ENCODE measurements at places on chromosomes 13 and 19. TPM values are rescaled to one million over a fixed set of nuclear protein-coding genes. Genes with fewer than 3 reads are reported as not detected.

GRCh38 chr19:422213-422916 lies 13.4 kb upstream of the C2CD4C start:
- DNase-seq = no peak

DNA sequence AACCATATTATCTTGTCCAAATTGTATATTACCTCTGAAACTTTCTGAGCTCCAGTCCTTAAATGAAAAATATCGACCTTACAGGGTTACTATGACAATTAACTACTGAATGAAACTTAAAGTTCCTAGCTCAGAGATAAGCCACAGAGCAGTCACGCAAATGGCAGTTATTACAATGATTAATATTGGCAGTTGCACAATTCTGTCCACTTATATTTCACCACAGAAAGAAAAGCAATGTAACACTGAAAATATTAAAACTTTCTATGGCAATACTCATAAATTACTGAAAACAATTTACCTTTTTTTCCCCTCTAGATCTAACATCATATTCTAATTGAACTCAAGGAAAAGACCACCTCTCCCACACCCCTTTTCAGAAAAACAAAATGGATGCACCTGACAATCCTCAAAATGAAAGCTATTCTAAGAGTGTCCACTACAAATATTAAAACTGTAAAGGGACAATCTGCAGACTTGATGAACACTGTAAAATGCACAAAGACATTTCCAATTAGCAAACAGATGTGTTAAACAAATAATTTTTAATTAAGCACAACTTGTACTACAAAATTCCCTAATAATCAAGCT lies 14.6 kb downstream of the LNX2 start:
- DNase-seq = peak; percentile 16

DNA sequence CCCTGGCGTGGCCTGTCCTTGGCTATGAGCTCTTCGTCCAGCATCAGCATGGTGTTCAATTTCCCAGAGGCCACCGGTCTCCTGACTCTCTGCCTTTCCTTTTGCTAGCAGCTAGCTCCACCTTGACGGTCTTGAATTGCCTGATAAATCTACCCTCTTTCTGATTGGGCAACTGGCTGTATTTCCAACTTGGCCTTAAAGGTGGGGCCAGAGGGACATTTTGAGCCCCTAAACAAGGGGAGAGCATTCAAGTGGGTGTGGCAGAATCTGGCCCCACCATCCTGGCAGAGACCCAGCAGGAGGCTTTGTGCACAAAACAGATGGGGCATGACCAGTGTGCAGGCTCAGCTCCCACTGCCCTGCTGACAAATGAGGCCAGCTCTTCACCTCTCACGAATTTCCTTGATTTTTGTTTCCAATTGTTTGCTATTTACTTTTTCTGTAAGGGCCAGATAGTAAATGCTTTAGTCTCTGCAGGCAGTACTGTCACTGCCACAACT lies 148.9 kb upstream of the VSTM2B start:
- no peak for DNase-seq

The RNF113B gene
- not detected for total RNA-seq

GRCh38 chr19:6718741-6719539 lies 1.5 kb downstream of the C3 start:
- DNase-seq = no peak

The SMIM44 gene
- total RNA-seq = not detected

The RAB3A gene
- total RNA-seq = 0.52 TPM

- DNase-seq = no peak
Measured at GRCh38 chr19:11198175-11198534, 810 bp upstream of the KANK2 start.

The LRRC4B gene
- total RNA-seq = 10.5 TPM

DNA sequence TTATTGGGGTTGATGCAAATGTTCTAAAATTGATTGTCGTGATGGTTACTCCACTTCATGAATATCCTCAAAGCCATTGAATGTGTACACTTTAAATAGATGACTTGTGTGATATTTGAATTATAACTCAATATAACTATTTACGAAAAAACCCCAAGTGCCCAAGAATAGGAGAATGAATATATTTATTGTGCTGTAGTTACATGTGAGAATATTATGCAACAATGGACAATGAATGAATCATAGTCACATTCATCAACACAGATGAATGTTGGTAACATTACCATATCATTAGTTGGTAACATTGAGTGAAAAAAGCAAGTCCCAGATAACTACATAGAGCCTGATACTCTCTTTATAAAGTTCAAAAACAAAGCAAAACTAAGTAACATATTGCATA lies 127.8 kb upstream of the UBL3 start:
- no peak for DNase-seq

The ZNF729 gene
- total RNA-seq = not detected

The PCSK4 gene
- 10.9 TPM for total RNA-seq

DNA sequence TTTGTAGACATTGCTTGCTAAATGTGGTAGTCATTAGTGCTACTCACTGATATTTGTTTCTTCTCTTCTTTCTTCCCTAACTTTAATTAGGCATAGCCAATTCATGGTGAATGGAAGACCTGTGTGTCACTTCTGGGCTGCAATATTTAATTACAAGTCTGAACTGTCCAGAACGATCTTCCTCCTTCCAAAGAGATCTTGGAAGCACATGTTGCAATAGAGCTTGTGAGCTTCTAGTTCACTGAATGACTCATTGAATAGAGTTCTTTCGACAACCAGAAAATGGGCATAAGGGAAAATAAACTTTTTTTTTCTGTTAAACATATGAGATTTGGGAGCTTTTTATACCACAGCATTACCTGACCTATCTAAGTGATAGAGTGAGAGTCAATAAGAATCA lies 1264.6 kb downstream of the PCDH9 start:
- DNase-seq = no peak

The ZNF587 gene
- total RNA-seq = 20.1 TPM

DNA sequence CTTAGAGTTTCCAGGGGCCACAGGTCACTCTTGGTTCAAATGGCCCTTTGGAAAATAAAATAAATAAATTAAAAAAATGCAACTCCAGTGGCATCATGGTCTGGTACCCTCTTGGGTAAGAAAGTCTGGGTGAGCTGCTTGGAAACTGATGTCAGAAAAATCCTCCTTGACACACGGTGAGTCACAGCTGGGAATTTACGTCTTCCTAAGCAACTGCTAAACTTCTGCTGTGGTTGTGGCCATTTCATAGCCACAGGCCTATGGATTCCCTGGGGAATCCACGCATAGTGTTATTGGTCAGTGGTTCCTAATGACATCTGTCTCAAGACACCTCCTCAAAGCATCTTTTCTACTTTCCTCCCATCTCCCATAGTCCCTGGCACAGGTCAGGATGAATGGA lies 220.8 kb downstream of the COG6 start:
- DNase-seq = no peak

The MATK gene
- 0.78 TPM for total RNA-seq

- DNase-seq = no peak
Measured at GRCh38 chr19:35396240-35396885, 25.5 kb downstream of the GPR42 start.

- no peak for DNase-seq
Measured at GRCh38 chr19:55379174-55379573, 2.5 kb downstream of the TMEM190 start.

DNA sequence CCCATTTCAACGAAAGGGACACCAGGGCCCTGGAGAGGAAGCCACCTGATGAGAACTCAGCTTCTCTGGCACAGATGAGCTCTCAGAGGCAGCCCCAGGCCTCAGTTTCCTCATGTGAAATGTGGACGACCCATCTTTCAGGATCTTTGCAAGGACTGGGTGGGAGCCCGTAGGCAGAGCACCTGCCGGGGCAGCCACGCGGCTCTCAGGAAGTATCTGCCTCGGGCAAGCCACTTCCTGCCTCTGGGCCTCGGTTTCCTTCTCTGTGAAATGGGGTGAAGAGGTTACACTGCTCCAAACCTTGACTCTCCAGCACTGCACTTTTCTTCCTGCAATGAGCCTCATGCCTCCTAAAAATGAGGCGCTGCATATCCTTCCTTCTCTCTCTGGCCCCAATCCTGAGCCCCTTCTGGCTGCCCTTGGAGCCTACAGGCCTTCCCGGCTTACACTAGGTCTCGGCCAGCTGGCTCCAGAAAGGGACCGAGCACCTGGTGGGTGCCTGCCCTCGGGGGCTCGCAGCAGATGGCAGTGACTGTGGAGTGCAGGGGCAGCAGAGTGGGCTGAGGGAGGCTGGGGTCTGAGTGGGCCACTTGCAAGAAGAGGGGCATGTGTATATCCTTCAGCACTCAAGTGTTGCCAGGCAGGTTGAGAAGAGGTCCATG lies 3.5 kb downstream of the SSBP4 start:
- DNase-seq = no peak

The CGB2 gene
- total RNA-seq = not detected

The KLHL1 gene
- total RNA-seq = not detected

DNA sequence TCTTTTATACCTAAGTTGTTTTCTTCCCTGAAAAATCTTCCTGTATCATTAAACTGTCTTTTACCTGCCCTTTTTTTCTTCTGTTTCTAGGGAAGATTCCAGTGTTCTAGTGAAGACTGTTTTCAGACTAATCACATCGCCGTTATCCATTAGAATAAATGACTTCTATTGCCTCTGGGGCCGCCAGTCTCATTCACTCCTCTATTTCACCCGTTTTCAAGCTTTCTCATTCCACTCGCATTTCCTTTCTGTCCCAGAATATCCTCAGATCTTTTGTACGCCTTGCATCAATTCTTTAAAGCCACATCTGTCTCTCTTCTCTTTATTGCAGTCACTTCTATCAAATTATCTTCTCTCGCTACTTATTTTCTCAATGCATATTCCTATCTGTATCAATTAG lies 1035.6 kb upstream of the MIR17HG start:
- DNase-seq = no peak

DNA sequence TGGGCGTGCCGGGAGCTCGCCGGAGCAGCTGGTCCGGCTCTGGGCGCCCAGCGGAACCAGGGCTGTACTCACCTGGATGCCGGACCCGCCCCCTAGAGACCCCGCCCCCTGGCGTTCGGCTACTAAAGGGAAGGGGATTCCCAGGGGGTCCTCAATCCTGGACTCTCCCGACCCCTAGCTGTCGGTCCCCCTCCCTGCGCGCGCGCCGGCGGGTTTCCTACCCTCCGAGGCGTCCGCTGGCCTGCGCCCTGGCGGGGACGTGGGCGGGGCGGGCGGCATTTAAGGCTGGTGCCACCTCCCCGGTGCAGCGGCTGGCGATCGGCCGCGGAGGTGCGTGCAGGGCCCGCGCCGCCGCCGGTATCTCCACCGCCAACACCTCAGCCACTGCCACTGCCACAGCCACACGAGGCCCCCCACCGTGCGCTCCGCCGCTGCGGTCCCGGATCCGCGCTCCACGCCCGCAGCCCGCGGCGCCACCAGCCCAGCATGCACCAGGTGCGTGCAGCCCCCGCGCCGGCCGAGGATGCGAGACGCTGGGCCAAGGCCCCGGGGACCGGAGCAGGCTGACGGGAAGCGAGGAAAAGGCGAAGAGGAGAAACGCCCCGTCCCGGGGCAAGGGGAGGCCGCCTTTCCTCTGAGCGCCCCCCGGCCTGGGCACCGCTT lies at the start of gene ATP12A:
TSS of gene ATP12A (plus strand) at position 151 of the 663 bp plus-strand sequence. CDS start at position 487, 336 bp downstream.
- DNase-seq = peak; percentile 20

The SIGLEC9 gene
- total RNA-seq = 1.3 TPM

DNA sequence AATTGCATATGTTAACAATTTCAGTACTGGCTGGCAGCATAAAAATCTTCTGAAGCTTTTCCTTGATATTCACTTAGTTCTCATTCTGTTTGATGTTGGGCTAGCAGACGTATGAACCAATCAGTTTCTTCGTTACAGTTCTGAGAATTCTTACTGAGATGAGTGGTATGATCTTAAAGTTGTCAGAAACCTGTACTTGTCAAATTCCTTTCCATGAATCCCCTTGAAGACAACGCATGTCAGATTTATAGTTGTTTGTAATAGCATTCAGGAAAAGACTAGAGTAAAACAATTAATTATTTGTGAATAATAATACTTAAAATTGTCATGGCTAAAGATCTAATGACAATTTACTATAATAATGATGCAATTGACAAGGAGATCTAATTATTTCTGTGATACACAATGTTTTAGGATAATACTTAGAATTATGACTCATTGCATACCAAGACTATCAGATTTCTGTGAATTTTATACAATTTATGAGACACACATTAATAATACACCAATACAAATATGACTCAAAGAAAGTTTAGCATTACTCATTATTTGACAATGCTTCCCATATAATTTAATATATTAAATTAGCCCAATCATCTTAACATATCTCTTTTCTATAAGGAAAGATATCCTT lies 447.2 kb downstream of the RFC3 start:
- no peak for DNase-seq

GRCh38 chr13:91375116-91375729 lies 23.2 kb upstream of the GPC5 start:
- no peak for DNase-seq

- no peak for DNase-seq
Measured at GRCh38 chr13:40171566-40171965, 494.9 kb downstream of the FOXO1 start.

The SLC25A41 gene
- not detected for total RNA-seq

The FAM83E gene
- total RNA-seq = 4.2 TPM

The PRR22 gene
- total RNA-seq = 2.3 TPM

DNA sequence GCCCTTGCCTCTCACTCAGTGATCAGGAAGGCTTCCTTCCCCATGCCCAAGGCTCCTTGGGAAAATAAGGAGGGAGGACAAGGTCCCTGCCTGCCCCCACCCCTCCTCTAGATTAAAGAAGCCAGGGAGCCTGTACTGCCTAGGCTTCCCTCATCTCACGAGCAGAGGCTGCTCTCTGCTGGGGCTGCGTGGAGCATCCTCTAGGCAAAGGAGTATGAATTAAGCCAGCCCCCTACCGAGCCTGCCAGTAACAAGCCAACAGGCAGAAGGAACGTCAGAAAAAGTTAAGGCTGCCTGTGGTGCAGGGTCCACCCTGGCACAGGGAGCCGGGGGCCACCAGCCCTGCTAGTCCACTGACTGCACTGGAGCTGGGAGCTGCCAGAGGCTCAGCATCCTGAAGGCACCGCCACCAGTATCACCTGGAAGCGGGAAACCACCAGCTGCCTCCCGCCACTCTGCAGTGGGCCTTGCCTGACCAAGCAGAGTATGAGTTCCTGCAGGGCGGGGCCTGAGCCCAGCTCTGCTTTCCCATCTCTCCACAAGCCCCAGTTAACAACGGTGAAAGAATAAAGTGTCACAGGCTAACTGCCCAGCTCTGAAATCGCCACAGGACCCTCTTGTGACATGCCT lies 6.8 kb downstream of the NAPA start:
- DNase-seq = no peak

DNA sequence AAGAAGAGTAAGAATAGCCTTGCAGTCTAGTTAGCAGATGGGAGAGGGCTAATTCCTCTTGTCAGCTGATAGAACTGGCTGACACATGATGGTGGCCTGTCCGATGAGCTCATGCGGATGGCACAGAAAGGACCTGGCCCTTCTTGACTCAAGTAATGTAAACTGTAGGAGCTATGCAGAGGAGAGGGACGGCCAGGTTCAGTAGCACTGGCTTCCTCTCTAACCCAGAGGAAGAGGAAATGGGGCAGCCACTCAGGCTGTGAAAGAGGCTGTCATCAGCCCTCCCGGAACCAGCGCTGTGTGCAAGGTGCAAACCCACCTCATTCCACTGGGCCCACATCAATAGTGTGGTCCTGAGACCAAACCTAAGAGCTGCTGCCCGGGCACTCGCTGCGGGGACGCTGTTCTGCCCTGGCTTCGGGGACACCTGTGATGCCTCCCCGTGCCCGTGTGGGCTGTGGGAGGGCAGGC lies 30.8 kb upstream of the USE1 start:
- DNase-seq = no peak
